Activated T-helper 2 cell treated with anti-CD3 and anti-CD28 coated beads, Interferon-gamma antibody, Interleukin-2, Interleukin-4, amounts not matched to agents 10 μg/mL and 5 μg/mL and 100 μg/mL, durations not matched to agents 14 hours and 24 hours and 36 hours (primary cell): ENCODE measurements at places on chromosomes 7 and 10. TPM values are rescaled to one million over a fixed set of nuclear protein-coding genes. Genes with fewer than 3 reads are reported as not detected.

Gene PRKG1
- not detected in 2 replicates for total RNA-seq

Gene EPDR1
- total RNA-seq: 0.62 and 1.1 TPM in 2 replicates

Gene FAM25G
- not detected in 2 replicates for total RNA-seq

Gene ABCC2
- total RNA-seq: 0.87 and 1.1 TPM in 2 replicates

Gene CTAGE15
- total RNA-seq: 1.5 and 2.4 TPM in 2 replicates

Gene CDC14C
- total RNA-seq: not detected in 2 replicates

Gene BCL7B
- 68.6 and 74.5 TPM in 2 replicates for total RNA-seq

Gene PILRA
- total RNA-seq: 12.3 TPM in 2 replicates

Gene FLNC
- not detected in 2 replicates for total RNA-seq

Gene PDIA4
- 155 and 159 TPM in 2 replicates for total RNA-seq

Gene CFAP70
- 0.41 and 0.43 TPM in 2 replicates for total RNA-seq

Gene NACAD
- total RNA-seq: 0.30 and 0.52 TPM in 2 replicates

Gene GIMAP1
- 3.9 and 4.5 TPM in 2 replicates for total RNA-seq

Gene KIF20B
- 59.2 and 64.1 TPM in 2 replicates for total RNA-seq

Gene THSD7A
- not detected in 2 replicates for total RNA-seq

Gene INMT
- total RNA-seq: not detected in 2 replicates

Gene ANKRD30A
- total RNA-seq: not detected in 2 replicates

Gene NPSR1
- not detected in 2 replicates for total RNA-seq

Gene TET1
- 1.5 and 1.6 TPM in 2 replicates for total RNA-seq

Gene ELN
- total RNA-seq: not detected in 2 replicates

Gene LBX1
- total RNA-seq: not detected in 2 replicates

Gene FOXP2
- 0.05 and 0.14 TPM in 2 replicates for total RNA-seq

Gene ASB10
- total RNA-seq: not detected in 2 replicates

Gene PTER
- total RNA-seq: 18.9 and 19.9 TPM in 2 replicates

Gene GJC3
- 0.21 TPM in 1 of 2 replicates, not detected in the other for total RNA-seq

Gene PDE6C
- not detected in 2 replicates for total RNA-seq

Gene CROT
- 7.5 and 7.9 TPM in 2 replicates for total RNA-seq

Gene GIMAP2
- total RNA-seq: 29.3 and 30.5 TPM in 2 replicates

Gene FGFR2
- not detected in 2 replicates for total RNA-seq

Gene CDK14
- 2.1 and 2.2 TPM in 2 replicates for total RNA-seq

Gene TMEM196
- not detected in 2 replicates for total RNA-seq

Gene ARHGAP22
- 0.18 and 0.43 TPM in 2 replicates for total RNA-seq

Gene LRRTM3
- total RNA-seq: not detected in 2 replicates

Gene PAPOLB
- total RNA-seq: not detected in 2 replicates

Gene HPS6
- total RNA-seq: 25.4 and 25.5 TPM in 2 replicates

Gene FAM171A1
- 2.9 and 3.6 TPM in 2 replicates for total RNA-seq

Gene ST8SIA6
- not detected in 2 replicates for total RNA-seq

Gene DEPP1
- 0.64 and 1.5 TPM in 2 replicates for total RNA-seq

Gene NPFFR1
- total RNA-seq: not detected in 2 replicates

Gene DNAJC12
- 11.0 and 12.6 TPM in 2 replicates for total RNA-seq

Gene AVL9
- total RNA-seq: 40.8 and 43.9 TPM in 2 replicates

Gene HMX3
- not detected in 2 replicates for total RNA-seq
